Stimulated activated CD4-positive, alpha-beta T cell treated with anti-CD3 and anti-CD28 coated beads, Interleukin-1b, Interleukin-23, amount 100 ng/mL, for 1 hour (primary cell): ENCODE measurements at places on chromosomes 16 and 17.

DNA sequence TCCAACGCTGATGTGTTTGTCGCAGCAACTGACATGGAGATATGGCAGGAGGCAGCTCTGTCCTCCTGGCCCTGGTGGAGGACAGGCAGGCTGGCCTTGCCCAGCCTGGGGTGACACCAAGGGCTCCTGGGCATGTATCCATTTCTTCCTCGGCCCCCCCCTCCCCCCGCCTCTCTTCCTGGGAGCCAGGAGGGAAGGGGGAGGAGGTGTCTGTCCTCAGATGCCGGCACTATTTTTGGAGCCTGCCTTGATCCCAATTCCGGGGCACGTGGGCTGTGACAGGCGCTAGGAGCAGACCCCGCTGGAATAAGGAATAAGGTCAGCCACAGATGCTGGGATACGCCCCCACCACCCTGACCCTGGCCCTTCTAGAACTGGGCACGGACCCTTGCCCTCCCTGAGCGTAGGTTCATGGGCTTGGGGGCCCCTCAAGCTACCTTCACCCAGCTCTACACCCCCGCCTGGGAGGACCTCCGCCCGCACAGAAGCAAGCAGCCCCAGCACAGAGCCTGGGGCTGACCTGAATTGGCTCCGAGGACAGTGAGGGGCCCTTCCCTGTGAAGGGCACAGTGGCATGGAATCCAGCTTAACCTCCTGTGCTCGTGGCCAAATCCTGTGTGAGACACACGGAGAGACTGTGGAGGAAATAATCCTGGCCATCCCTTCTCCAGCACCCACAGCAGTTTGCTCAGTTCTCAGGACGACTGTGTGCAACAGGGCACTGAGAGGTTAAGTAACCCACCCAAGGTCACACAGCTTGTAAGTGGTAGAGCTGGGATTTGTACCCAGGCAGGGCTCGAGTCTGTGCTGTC is 24.1 kb downstream of the SEC14L5 start:
- DNase-seq = no peak

- no peak for DNase-seq
Observed at GRCh38 chr17:77294761-77295160, 154.0 kb downstream of the SEC14L1 start.

GRCh38 chr16:50496990-50497389 is 51.2 kb upstream of the NKD1 start:
- no peak for DNase-seq

- no peak for DNase-seq
Observed at GRCh38 chr16:27538528-27538927, 11.2 kb downstream of the GTF3C1 start.

GRCh38 chr17:73952480-73953205 is 250.8 kb upstream of the RPL38 start:
- no peak for DNase-seq

- no peak for DNase-seq
Observed at GRCh38 chr17:2853283-2854142, 57.3 kb downstream of the RAP1GAP2 start.

DNA sequence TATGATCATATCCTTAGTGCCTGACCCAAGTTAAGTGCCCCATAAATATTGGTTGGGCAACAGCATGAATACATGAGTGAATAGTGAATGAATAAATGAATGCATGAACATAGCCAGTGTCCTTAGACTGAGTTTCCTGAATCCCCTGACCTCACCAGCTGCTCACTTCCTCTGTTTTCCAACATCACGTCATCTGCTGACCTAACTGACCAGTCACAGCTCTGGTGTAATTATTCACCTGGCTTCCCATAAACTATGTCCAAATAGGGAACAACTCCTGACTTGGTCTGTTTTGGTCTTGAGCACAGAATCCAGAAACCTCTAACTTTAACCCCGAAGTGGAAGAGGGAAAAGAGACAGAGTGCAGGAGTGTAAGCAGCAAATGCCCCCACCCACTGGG is 83.4 kb downstream of the ASIC2 start:
- DNase-seq = no peak

DNA sequence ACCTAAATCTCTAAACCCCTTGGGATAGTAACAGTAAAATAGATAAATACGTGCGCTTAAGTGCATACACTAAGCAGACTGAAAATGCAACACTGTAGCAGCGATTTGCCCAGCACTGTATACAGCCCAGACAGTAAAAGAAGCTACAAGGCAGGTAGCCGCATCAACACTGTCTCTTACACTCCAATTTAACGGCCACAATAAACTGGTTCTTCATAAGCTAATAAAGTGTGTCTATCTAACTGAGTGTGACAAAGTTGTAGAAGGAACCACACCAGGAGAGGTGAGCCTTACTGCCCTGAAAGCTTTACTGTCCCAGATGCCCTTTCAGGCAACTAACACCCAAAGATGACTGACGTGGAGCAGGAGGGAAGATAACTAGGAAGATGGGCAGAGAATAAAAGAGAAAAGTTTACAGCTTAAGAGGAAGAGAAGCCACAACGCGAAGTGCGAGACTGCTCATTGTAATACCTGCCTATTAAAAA is 847 bp downstream of the ZDHHC7 start:
- DNase-seq = no peak

GRCh38 chr17:52762147-52762793 is 603.8 kb upstream of the CA10 start:
- no peak for DNase-seq

- no peak for DNase-seq
Observed at GRCh38 chr16:86651823-86652222, 73.5 kb downstream of the FOXL1 start.

DNA sequence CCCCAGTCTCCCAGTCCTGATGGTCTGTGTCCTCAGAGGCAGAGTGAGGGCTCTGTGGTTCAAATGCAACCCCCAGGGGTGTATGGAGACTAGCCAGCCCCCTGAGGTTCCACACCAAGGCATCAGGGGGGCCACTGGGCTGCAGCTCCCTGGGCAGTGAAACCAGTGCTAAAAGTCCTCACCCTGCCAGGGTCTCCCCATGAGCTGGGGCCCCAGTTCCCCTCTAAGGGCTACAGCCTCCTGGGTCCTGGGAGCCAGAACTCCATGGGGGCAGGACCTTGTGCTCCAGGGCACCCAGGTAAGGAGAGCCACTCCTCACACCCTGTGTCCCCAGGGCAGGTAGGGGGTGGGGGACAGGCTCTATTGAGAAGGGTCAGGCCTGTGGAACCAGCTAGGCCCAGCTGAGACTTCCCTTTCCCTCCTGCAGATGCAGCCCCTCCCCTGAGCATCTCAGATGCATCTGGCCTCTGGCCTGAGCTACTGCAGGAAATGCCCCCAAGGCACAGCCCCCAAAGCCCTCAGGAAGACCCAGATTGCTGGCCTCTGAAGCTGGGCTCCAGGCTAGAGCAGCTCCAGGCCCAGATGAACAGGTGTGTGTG is 6.4 kb upstream of the DCAF7 start:
- no peak for DNase-seq

- no peak for DNase-seq
Observed at GRCh38 chr17:2549392-2550211, 37.9 kb upstream of the METTL16 start.

DNA sequence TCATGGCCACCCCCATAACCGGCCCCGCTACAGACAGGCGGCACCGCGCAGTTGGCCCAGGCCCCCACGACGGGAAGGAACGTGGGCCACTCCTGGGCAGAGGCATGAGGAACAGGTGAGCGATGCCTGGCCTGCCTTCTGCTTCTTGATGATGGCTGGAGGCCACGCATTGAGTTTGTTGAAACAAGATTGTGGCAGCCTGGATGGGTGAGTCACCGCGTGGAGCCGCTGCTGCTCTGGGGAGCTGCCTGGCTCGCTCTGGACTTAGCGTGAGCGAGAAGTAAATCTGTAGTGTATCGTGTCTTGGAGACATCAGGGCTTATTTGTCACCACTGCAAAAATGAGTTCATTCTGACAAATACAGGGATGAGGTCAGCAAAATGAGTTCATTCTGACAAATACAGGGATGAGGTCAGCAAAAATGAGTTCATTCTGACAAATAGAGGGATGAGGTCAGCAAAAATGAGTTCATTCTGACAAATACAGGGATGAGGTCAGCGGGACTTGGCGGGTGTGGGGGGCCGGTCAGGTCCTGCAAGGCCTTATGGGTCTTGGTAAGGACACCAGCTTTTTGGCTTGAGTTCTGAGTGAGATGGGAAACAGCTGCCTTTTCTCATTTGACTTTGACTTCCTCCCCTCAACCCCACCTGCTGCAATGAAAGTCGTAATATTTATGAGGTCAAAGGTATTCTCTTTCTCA is 93.0 kb downstream of the SEC14L1 start:
- no peak for DNase-seq

DNA sequence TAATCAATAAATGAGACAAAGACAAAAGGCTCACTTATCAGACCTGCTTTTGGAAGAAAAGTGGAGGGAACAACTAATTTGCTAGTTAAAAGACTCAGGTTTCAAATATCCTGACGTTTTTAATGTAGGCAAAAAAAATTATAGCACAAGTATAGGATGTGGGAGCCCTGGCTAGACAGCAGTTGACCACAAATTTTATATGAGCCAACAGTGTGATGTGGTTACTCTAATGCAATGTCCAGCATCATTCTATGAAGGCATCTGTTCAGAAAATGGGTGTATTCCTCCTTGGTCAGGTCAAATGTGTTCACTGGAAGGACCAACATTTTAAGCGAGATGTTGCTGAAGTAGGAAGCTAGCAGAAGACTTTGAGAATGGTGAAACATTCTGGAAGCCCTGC is 237.4 kb downstream of the MAP2K6 start:
- DNase-seq = no peak

DNA sequence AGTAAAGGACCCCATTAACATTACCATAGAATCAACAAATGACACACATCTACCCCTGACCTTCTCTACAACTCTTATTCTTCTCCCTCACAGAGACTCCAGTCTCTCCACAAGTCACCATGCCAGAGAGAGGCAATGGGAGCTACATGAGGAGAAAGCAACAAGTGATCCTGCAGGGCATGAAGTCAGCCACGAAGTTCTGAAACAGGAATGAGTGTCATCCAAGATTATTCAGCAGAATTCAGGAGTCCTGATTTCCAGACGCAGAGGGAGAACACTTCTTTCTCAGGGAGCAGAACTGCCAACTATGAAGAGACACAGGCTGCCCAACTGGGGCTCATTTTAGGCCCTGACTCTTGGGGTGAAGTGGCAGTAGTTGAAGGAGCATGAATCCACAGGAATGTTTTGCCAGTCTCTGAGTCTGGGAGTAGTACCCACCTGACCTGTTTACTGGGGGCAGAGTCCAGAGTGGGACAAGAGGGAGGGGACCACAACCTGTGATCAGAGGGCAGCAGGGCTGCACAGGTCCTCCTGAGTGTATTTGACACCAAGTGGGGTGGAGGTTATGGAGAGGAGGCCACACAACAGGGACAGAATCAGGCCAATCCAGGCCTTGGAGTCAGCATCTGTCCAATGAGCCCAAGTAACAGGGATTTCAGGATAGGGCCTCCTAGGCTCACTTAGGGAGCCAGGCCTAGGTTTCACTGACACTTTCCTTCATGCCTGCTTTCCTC is 2.4 kb upstream of the MTMR4 start:
- no peak for DNase-seq

DNA sequence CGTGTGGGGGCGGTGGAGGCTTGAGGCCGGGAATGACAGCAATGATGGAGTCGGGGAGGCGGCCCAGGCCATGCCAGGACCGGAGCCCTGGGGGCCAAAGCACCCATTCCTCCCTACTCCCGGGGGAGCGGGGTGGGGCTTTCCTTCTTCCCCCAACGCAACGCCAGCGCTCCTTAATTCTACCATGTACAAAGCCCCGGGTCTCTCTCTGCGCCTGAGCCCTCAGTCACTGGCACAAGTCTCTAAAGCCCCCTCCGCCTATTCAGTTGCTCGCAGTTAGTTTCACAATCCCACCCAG is 245 bp upstream of the RNF227 start:
- no peak for DNase-seq

DNA sequence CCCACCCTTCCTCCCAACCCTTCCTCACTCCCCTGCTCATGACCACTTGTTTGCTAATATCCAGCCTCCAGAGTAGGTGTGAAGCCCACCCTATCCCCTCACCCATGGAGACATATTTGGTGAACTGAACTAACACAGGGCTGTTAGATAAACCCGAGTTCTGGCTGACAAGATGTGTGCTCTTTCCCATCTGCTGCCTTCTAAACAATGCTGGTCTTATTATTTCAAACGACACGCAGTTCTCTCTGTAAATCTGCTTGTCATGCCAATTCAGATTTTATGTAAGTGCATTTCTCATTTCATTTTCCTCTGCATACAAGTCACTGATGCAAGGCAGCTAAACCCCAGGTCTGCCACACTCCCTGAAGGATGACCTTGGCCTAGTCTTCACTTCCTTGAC is 343.0 kb upstream of the CDH5 start:
- no peak for DNase-seq

- no peak for DNase-seq
Observed at GRCh38 chr17:83100853-83101391, 21.5 kb downstream of the METRNL start.

- no peak for DNase-seq
Observed at GRCh38 chr17:80786887-80787286, 204.8 kb upstream of the CHMP6 start.

GRCh38 chr17:55735731-55736405 is 13.2 kb upstream of the TMEM100 start:
- no peak for DNase-seq

DNA sequence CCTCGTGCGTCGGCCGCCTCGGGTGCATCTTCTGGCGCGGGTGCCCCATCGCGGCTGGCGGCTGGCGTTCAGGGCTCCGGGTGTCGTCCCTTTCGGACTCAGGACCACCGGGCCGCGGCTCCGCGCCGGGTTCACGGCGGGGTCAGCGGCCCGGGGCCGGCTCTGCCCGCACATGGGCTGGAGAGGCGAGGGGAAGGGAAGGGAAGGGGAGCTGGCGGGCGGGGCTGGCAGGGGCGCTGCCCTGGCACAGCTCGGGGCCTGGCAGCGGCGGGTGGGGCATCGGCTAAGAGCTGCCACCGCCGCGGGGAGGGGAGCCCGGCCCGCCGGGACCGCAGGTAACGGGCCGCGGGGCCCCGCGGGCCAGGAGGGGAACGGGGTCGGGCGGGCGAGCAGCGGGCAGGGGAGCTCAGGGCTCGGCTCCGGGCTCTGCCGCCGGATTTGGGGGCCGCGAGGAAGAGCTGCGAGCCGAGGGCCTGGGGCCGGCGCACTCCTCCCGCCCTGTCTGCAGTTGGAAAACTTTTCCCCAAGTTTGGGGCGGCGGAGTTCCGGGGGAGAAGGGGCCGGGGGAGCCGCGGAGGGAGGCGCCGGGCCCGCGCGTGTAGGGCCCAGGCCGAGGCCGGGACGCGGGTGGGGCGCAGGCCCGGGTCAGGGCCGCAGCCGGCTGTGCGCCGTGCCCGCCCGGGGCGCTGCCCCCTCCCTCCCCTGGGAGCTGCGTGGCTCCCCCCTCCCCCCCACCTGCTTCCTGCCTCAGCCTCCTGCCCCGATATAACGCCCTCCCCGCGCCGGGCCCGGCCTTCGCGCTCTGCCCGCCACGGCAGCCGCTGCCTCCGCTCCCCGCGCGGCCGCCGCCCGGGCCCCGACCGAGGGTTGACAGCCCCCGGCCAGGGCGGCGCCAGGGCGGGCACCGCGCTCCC is 646 bp downstream of the HIC1 start:
- DNase-seq = no peak

- DNase-seq = no peak
Observed at GRCh38 chr16:65202461-65202860, 80.6 kb upstream of the CDH11 start.

GRCh38 chr16:88353691-88354090 is 29.1 kb upstream of the ZNF469 start:
- DNase-seq = no peak

GRCh38 chr17:75295201-75296158 is 6.2 kb upstream of the SLC25A19 start:
- no peak for DNase-seq

- no peak for DNase-seq
Observed at GRCh38 chr16:89368604-89369249, 121.6 kb downstream of the ANKRD11 start.
